Skin of body (tissue), 3 donors: ENCODE measurements at places on chromosomes 6 and 20. TPM values are rescaled to one million over a fixed set of nuclear protein-coding genes. Genes with fewer than 3 reads are reported as not detected.

GRCh38 chr20:35302421-35303335 lies 10.5 kb upstream of the FAM83C start:
- no peak for DNase-seq

The CCN6 gene
- total RNA-seq, result 0.39 TPM

The NR2E1 gene
- not detected for total RNA-seq

DNA sequence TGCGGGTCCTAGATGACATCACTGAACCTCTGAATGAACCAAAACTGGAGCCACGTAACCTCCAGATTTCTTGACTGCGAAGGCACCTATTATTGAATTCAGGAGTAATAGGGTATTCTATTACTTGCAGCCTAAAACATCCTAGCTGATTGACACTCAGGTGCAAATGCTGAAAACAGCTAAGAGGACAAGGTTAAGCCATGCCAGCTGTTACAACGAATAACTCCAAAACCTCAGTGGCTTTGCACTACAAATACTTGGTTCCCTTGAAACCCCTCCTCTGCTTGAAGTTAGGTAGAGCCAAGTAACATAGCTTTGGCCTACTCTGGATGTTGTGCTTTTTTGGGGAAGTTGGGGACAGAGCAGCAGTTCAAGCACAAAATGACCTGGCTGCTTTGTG lies 21.0 kb upstream of the CCN5 start:
- no peak for DNase-seq

The KHDC1L gene
- 0.39 TPM for total RNA-seq

- no peak for DNase-seq
Measured at GRCh38 chr20:641516-641875, 11.5 kb downstream of the SRXN1 start.

The CCM2L gene
- total RNA-seq, result 3.0 TPM

The ESR1 gene
- total RNA-seq, result 2.2 TPM

The ANGPT4 gene
- 0.10 TPM for total RNA-seq

The SLC52A3 gene
- total RNA-seq, result 1.5 TPM

GRCh38 chr6:167745670-167746389 lies 80.9 kb upstream of the AFDN start:
- DNase-seq, result no peak

GRCh38 chr6:44304282-44305199 lies 8.6 kb downstream of the AARS2 start:
- DNase-seq, result no peak

GRCh38 chr6:36445621-36446020 lies 2.8 kb downstream of the KCTD20 start:
- no peak for DNase-seq

GRCh38 chr6:114160881-114161280 lies 181.9 kb downstream of the HS3ST5 start:
- DNase-seq, result no peak

DNA sequence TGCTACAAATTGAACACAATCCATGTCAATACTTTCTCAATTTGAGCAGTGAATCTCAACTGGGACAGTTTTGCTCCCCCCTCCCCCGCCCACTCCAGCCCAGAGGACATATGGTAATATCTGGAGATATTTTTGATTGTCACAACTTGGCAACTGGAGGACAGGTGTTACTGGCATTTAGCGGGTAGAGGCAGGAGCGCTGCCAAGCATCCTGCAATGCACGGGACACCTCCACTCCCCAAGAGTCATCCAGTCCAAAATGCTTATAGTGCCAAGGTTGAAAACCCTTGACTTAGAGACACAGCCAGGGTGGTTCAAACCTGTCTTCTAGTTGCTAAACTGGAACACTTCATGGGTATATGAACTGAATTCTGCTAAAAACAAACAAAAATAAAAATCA lies 26.9 kb upstream of the LRRC1 start:
- no peak for DNase-seq
